ENCODE measurements at places on chromosomes 6 and 20. TPM values are rescaled to one million over a fixed set of nuclear protein-coding genes. Genes with fewer than 3 reads are reported as not detected.

Gene PPP1R3D
- total RNA-seq: 10.1 TPM

Gene GABBR1
- total RNA-seq: 19.5 TPM

Gene ABHD16B
- not detected for total RNA-seq

Gene LY6G6C
- total RNA-seq: 14.6 TPM

Gene CYP24A1
- total RNA-seq: 5.6 TPM

Measured in esophagus squamous epithelium (tissue), 5 donors.